ENCODE measurements at places on chromosomes 5 and 9.

- DNase-seq = no peak
These were observed 6.9 kb downstream of the NOL6 start for GRCh38 chr9:33466565-33467495.

GRCh38 chr9:112654282-112654681, 63.6 kb downstream of the INIP start:
- DNase-seq = no peak

DNA sequence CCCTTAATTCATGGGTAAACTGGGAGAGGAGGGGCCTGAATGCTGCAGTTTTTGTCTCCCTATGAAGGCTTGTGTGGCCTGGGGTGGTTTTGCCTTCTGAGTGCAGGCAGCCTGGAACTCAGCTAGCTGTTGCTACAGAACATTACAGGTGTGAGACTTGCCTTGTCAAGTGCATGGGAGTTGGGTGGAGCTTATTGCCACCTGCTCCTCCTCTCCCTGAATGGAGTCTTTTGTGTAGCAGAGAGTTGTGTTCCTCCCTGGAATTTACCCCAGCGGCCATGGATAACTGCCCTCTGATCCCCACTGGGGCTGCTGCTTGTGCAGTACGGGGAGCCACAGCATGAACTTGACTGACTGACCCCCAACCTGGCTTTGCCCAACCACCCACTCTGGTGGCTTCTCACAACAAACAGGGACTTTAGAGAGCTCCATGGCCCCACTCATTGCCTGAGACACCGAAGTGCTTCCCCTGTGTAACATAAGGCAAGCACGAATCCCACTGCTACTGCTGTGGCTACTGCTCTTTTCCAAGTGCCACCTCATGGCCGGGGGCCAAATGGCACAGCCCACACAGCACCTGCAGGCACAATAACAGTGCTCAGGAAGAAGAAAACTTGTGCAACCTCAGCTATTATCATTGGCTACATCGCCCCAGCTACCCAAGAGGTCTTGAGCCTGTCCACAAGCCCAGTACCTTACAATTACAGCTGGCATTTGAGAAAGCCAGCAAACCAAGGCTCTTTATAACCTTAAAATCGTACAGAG, 942.9 kb downstream of the CDH18 start:
- no peak for DNase-seq

DNA sequence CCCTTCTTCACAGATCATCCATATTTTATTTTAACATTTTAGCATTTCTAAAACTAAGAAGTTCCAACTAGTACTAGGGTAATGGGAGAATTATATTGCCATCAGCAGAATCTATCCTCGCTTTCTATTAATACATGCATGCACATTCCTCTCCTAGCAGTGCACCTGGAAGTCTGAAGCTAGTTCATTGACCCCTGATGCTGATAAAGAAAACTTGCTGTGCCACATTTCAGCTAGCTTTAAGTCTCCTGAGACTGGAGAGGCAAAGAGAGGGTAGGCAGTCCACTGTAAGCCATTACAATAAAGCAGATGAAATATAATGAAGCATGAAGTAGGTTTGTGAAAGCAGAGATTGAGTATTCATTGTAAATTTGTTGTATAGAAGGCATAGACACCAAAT, 15.8 kb downstream of the MINAR2 start:
- no peak for DNase-seq

DNA sequence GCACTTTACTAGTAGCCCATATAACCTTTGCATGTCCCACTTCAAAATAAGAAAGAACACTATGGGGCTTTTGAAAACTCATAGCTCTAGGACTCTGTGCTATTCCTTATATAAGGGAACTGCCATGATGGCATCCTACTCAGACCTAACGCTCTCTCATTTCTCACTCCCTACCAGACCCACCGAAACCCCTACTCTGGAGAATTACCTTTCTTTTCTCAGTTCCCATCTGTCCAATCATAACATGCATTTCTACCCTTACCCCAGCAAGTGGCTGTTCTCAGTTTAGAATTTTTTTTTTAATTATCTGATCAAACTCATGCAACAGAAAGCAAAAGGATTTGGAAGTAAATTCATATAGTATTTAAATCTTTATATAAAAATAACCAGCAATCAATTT, 27.3 kb downstream of the CARNMT1 start:
- no peak for DNase-seq

DNA sequence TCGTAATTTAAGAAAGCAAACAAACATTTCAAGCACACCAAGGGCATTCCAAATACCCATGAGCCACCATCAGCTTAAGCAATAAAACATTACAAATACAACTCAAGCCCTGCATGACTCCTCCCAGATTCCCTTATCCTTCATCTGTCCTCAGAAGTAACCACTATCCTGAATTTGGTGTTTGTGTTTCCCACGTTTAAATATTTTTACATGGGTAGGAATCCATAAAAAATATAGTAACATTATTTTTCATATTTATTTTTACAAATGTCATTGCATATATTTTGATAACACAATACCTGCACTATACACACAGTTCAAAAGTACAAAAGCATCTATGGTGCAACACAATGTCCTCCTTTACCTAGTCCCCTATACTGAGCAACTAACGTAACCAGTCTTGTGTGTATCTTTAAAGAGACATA, 6.4 kb downstream of the PRKAA1 start:
- no peak for DNase-seq

- peak; percentile 7 for DNase-seq
These were observed 25.2 kb upstream of the ENTREP1 start for GRCh38 chr9:69299826-69300225.

GRCh38 chr9:4987961-4988421, 2.9 kb downstream of the JAK2 start:
- DNase-seq = peak; percentile 50
